ENCODE measurements at places on chromosomes 7 and 10.

GRCh38 chr7:78786055-78786454 is 667.4 kb downstream of the MAGI2 start:
- no peak for DNase-seq

- no peak for DNase-seq
Observed at GRCh38 chr7:29254591-29254990, 60.0 kb downstream of the CHN2 start.

DNA sequence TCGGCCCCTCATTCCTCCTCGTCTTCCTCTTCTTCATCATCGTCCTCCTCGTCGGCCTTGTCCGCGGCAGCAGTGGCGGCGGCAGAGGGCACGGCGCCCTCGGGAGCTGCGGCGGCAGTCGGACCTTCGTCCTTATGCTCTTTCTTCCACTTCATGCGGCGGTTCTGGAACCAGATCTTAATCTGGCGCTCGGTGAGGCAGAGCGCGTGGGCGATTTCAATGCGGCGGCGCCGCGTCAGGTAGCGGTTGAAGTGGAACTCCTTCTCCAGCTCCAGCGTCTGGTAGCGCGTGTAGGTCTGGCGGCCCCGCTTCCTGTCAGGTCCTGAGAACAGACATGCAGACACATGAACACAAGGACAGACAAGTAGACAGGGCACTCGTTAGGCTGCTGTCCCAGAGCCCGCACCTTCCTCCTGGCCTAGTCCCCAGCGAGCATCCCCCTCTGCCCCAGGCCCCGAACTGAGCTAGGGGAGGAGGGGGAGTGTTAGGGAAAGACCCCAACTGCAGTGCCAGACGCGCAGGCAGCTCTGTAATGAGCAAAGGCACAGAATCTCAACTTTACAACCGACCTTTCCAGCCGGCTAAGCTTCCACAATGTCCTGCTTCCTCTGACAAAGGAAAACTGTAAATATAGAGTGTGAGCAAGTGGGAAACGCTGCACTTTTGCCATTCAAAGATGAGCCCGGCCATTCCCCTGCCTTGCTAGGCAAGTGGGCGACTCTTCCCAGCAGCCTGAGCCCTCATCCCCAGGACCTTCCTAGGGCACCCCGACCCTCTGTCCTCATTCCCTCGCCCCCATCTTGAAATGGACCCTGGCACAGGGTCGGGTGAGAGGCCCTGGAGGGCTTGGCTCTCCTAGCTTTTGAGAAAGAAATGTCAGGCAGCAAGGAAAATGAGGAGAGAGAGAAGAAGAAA is 1.3 kb downstream of the HOXA7 start:
- DNase-seq: no peak

DNA sequence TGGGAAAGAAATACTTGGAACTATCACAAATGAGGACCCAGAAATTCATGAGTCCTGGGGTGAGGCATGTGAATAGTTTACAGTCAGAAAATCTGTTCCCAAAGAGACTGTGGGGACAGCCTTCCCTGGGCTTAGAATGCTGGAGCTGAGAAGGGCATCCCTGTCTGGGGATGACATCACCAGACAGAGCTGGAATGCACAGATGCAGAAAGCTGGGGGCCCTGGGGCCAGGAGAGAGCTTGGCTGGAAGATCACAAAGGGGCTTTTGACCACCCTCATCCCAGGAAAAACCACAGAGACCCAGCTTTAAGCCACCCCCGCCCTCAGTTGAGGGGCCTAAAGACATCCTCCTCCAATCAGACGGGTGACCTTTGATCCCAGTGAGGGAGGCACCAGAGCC is 264.5 kb downstream of the PLXNA4 start:
- no peak for DNase-seq

DNA sequence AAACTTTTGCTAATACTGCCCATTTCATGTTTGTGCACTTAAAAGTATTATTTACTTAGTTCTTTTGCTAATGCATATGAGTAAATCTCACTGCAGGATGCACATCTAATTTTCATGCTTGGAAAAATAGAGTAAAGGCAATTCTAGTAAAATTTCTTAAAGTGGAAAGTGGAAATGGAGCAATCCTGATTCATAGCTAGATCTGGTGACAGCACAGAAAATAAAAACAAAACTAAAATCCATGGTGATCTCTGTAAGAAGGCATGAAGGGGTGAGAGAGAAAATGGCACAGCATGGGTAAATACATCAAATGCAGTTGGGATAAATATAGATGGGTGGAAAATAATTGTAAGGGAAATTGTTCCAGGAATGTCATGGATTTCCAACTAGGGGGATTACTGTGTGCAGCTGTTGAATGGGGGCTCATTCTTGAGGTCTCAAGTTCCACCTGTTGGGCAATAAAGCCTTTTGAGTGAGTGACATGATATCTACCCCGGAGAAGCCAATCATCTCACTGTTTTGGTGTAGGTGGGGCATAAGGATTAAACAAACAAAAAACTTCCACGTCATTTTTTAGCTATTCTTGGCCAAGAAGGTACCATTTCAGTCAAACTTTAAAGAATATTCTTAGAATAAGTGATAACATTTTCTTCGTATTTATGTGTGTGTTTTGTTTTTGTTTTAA is 1.7 kb upstream of the MCU start:
- DNase-seq: no peak

DNA sequence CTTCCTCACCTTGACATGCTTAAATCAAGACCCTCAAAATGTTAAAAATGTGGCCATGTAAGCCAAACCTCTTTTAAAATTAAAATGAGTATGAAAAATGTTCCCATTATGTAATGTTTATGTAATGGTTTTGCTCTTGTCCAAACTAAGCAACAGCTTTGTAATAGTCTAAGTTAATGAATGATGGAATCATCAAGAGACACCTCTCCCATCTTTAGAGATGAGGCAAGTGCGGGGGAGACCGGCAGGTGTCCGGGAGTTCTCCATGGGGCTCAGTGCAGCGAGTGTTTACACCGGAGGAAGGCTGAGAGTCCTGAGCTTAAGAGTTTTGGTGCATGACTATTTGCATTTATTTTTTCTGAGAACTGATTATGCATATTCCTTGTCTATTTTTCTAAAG is 384.9 kb upstream of the RNF32 start:
- no peak for DNase-seq

GRCh38 chr10:103558911-103559310 is 65.4 kb downstream of the NEURL1 start:
- no peak for DNase-seq

DNA sequence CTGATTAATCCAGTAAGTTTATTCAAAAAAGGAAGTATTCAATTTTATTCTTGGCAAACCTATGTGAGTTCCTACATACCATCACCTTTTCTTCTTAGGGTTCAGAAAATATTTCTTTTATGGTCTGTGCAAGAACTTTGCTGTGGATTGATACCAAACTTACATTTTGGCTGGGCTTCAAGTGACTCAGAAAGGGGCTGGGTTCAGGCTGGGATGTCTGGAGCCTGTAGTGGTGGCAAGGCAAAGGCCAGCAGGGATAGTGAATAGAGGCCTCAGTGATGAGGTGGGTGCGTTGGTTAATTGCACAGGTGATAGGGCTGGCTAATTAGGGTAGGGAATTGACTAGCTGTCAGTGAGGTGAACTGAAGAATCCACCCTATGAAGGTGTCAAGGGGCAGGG is 40.2 kb upstream of the ATXN7L1 start:
- DNase-seq: no peak

- no peak for DNase-seq
Observed at GRCh38 chr7:116150588-116150987, 59.8 kb upstream of the TES start.

GRCh38 chr7:130945411-130945811 is 211.4 kb upstream of the KLF14 start:
- no peak for DNase-seq

DNA sequence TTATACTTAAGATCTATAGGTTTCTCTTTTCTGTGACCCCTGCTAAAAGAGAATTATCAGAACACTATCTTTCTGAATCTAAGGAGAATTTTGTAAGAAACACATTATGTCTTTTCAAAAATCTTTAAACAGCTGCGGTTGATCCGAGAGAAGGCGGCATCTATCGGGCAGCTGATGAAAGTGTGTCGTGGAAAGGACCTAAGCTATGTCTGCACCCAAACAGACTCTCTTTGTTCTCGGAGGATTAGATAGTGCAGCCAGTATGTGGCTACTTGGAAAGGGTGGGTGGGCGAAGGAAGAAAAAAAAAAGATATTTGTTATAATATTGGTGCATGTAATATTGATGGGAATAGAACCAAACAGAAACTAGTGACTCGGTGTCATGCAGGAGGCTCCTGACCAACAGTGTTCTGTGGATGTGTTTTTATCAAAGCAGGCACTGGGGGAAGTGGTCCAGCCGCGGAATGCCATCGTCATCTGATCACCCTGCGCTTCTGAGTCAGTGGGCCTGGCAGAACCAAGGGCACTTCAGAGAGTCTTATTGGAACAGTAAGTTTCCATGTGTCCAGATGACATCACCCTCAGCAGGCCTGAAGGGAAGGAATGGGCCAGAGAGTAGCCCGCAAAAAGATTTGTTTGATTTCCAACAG is 509.7 kb upstream of the AKR1E2 start:
- no peak for DNase-seq

- DNase-seq: no peak
Observed at GRCh38 chr10:29204070-29204800, 84.6 kb upstream of the LYZL1 start.

DNA sequence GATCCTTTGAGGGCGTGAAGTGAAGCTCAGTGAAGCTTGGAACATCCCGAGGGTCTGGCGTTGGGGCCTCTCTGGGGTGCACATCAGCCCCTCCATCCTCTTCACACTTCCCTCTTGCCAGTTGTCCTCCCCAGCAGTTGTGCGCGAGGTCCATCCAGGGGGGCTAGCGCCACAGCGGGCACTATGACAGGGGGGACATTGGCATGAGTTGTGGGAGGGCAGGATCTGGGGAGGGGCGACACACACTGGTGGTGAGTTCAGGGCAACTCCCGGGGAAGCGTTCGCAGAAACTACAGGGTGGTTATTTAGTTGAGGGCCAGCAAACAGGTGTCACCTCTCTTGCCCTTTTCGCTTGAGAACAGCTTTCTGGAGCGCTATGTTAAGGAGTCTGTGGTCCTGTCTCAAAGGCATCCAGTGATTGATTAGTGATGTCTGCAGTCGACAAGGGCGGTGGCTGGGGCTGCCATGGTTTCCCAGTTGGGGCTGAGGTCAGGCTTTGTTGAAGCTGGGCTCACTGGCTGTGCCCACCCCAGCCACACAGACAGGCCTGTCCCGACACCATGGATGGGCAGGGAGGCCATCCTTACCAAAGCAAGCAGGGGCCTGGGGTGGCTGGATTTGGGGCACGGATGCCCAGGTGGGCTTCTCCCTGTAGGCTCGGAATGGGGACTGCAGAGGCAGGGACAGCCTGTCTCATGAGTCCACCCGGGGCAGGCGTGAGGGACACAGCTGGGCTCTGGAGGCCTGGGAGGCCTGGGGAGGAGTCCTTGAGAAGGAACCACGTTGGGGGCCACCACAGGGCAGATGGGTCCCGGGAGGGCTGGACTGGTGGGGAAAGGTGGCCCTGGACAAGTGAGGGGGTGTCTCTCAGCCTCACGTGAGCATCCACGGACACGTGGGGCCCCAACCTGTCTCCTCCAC is 59.4 kb downstream of the UNCX start:
- no peak for DNase-seq

- DNase-seq: no peak
Observed at GRCh38 chr7:29090836-29091601, 55.3 kb downstream of the CPVL start.

GRCh38 chr7:87370660-87371180 is 25.3 kb downstream of the CROT start:
- DNase-seq: no peak

GRCh38 chr10:17880601-17881000 is 71.1 kb upstream of the SLC39A12 start:
- DNase-seq: no peak

- DNase-seq: no peak
Observed at GRCh38 chr10:90222372-90222771, 521.0 kb downstream of the KIF20B start.

- DNase-seq: no peak
Observed at GRCh38 chr10:85548034-85548433, 818.6 kb downstream of the GRID1 start.

DNA sequence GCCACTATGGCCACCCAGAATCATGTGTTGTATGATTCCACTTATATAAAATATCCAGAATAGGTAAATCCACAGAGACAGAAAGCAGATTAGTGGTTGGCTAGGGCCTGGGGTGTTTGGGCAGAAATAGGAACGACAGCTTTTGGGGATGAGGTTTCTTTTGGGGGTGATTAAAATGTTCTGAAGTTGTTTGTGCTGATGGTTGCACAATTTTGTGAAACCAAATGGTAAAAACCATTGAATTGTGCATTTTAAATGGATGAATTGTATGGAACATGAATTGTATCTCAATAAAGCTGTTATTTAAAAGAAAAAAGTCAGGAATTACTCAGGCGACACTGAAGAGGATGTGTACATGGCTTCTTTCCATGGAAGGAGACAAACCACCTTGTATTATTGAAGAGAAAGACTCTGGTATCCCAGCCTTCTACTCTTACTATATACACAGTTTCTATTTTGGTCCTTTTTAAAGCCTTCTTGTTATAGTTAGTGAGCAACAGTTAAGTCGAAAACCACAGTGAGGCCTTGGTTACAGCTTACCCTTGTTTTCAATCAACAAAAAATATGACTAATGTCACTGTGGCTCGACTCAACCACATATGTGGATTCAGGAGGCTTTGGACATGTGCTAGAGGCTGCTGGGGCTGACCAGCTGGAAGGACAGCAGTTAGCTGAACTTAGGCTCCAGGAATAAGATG is 57.1 kb upstream of the KMT2E start:
- DNase-seq: peak; percentile 49

DNA sequence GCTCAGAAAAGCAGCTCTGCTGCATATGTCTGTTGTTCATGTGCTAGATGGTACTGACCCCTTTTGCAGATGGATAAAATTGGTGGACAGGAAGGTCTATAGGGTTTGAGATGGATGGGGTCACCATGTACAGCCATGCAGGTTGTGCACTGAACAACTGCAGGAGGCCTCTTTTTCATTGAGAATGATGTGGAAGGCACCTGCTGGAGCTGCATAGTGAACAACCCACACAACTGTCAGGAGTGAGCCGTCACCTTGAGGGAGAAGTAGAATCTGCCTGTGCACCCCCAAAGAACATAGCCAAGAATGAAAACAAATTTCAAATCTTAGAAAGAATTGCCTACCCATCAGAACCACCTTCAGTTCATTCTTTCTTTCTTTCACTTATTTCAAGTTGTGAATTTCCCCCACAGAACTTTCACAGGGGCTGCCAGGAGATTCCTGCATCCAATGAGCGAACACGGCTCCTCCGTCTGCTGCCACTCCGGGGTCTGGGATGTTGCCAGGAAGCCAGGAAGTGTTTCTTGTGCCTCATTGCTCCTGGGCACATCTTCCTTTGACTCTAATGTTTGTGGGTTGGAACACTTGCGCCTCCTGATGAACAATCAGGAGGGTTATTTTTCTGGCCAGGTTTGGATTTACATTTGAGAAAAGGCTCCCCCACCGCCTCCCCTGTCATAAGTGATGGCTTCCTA is 53.7 kb upstream of the DOCK1 start:
- DNase-seq: no peak

- no peak for DNase-seq
Observed at GRCh38 chr7:131829947-131830558, 273.6 kb upstream of the PODXL start.

- no peak for DNase-seq
Observed at GRCh38 chr10:8122611-8123369, 68.3 kb downstream of the GATA3 start.

Data from CD4-positive, CD25-positive, alpha-beta regulatory T cell (primary cell).